ENCODE measurements at places on chromosomes 7 and 10.

GRCh38 chr10:70048030-70048723 is 4.5 kb upstream of the MACROH2A2 start:
- DNase-seq = no peak

- DNase-seq = no peak
Observed at GRCh38 chr7:149860821-149861727, 12.7 kb upstream of the ATP6V0E2 start.

DNA sequence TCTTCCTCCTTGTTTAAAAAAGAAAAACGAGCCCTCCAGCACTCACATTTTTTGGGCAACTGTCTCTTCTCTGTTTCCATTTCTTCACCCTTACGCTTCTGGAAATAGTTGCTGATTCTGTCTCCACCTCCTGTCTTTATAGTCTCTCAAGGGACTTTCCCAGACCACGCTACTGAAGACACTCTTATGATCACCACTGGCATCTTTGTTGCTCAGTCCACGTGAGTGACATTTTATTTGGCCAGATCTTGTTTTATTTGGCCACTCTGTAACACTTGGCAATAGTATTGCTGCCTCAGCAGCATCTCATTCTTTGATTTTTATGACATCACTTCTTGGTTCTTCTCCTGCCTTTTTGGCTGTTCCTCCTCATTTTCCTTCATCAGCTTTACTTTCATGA is 21.6 kb upstream of the NME8 start:
- no peak for DNase-seq

- DNase-seq = no peak
Observed at GRCh38 chr7:24965831-24966708, 13.9 kb downstream of the OSBPL3 start.

- no peak for DNase-seq
Observed at GRCh38 chr7:71137479-71137878, 5.5 kb downstream of the GALNT17 start.

DNA sequence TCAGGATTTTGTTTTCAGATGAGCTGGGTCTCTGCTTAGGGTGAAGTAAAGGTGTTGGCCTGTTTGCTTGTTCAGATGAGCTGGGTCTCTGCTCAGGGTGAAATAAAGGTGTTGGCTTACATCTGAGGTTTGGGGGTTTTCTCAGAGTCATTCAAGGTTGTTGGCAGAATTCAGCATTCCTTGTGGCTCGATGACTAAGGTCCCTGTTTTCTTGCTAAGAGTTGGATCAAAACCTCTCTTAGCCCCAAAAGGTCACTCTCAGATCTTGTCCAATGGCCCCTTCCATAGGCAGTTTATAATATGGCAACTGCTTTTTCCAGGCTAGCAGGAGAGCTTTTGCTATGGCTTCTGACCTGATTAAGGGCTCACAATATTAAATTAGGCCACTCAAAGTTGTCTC is 106.6 kb downstream of the ADAM22 start:
- DNase-seq = peak; percentile 19

DNA sequence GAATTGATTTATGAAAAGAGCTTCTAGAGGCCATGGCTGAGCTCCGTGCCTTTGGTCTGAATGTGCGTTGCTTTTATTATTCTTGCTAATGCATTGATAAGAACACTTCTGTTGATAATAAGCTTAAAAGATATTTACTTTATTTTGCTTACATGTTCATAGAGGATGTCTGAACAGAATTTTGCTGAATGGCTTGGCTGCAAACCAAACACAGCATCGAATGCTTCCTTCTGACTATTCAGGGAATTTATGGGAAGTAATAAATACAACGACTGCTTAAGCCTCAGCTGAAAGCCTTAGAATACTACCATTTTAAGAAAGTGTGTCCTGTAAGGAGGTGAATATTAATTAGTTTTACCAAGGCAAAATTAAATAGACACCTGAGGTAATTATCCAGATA is 643.5 kb upstream of the POT1 start:
- no peak for DNase-seq

- no peak for DNase-seq
Observed at GRCh38 chr7:82559193-82559805, 115.7 kb upstream of the CACNA2D1 start.

- no peak for DNase-seq
Observed at GRCh38 chr10:16436367-16436757, 448 bp upstream of the PTER start.

DNA sequence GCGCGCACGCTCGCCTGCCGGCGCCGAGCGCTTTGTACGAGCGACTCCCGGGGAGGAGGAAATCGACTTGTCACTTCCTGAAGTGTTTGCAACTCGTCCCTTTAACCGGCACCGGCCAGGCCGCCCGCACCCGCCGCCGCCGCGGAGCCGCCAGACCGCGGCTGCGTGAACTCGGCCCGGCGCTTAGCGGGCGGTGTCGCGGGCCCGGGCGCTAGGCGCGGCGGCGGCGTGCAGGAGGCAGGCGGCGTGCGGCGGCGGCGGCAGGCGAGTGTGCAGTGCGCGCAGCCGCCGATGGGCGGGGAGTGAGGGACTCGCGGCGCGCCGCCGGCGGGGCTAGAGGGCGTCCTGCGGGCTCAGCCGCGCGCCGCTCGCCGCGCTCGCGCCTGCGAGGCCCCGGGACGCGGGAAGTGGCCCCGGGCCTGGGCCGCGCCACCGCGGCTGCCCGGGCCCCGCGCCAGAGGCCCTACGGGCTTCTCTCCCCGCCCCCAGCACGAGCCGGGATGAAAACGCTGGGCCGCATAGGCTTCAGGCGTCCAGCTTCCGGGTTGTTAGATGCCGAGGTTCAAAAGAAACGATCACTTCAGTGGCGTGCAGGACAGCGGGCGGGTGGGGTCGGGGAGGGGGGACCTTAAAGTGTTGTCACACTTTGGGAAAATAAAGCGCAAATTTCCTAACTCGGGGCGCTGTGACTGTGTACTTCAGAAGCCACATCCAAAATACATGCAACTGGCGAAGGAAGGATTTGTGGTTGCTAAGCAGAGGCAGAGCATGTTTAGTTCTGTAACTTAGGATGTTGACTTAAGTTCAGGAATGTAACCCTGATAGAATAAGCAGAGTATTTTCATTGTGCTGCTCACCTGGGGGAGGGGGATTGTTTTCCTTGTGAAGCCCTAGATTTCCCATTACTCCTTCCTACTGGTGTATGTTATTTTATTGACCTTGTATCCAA is at the start of gene FAM53B:
FAM53B (minus strand) TSS at position 277 of the 949 bp plus-strand sequence. CDS start 37,665 bp downstream, outside the sequence.
- no peak for DNase-seq

GRCh38 chr7:69864822-69865221 is 266.5 kb downstream of the AUTS2 start:
- no peak for DNase-seq

GRCh38 chr7:151249732-151250072 is 1.2 kb upstream of the SMARCD3 start:
- DNase-seq = no peak

GRCh38 chr10:95333997-95334804 is 43.4 kb upstream of the PDLIM1 start:
- no peak for DNase-seq

DNA sequence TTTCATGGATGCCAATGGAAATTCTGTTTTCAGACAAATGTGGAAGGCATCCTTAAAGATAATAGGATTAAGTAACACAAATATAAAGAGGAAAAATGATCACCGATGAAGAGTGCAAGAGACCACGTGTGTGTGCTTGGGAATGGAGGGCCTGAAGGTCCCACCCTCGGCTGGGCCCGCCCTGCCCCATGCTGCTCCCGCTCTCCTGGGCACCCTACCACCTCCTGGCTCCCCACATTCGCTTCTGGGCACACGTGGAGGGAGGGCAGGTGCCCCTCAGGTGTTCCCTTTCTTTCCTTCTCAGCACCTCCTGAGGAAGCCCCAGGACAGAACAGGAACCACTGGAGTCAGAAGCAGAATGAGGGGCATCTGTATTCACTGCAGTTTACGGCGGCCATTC is 367.6 kb downstream of the DNAJB6 start:
- no peak for DNase-seq

- DNase-seq = no peak
Observed at GRCh38 chr10:21181451-21181850, 284.3 kb upstream of the NEBL start.

- DNase-seq = no peak
Observed at GRCh38 chr7:116950889-116951351, 2.4 kb upstream of the ST7 start.

- no peak for DNase-seq
Observed at GRCh38 chr7:47488201-47488968, 93.5 kb downstream of the TNS3 start.

DNA sequence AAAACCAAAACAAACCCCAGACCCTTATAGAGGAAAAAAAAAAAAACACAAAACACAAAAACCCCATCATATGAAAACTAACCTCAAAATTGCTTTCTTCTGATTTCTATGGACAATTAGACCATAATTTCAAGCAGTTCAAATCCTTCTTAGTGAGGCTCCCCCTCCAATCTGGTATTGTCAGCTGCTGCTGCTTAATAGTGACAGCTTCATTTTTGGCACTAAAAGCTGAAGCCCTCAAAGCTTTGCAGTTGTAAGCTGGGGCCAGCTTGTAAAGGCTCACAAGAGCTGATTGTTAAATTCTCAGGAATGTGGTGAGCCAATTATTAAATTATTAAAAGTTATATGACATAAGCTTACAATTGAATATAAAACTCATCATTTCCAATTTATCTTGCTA is 21.9 kb downstream of the ATXN7L1 start:
- no peak for DNase-seq

DNA sequence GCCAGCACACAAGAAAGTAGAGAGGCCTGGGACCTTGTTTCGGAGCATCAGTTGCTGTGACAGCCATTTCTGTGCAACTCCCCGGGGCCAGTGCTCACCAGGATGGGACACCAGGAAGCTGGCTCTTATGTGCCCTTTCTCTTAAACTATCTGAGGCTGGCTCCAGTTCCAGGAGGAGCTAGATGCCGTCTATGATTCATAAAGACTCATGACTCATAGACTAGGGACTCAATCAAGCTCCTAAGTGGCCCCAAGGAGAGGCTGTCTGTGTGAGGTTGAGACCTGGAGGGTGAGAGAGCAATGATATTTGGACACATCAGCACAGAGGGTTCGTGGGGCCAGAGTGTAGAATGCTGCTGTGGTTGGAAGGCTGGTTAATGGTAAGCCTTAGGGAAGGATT is 580.1 kb downstream of the CCSER2 start:
- DNase-seq = no peak

- no peak for DNase-seq
Observed at GRCh38 chr7:131007439-131008330, 273.7 kb upstream of the KLF14 start.

GRCh38 chr7:31934551-31934950 is 135.7 kb downstream of the PDE1C start:
- no peak for DNase-seq

GRCh38 chr10:103739039-103739764 is 116.2 kb downstream of the SH3PXD2A start:
- no peak for DNase-seq

DNA sequence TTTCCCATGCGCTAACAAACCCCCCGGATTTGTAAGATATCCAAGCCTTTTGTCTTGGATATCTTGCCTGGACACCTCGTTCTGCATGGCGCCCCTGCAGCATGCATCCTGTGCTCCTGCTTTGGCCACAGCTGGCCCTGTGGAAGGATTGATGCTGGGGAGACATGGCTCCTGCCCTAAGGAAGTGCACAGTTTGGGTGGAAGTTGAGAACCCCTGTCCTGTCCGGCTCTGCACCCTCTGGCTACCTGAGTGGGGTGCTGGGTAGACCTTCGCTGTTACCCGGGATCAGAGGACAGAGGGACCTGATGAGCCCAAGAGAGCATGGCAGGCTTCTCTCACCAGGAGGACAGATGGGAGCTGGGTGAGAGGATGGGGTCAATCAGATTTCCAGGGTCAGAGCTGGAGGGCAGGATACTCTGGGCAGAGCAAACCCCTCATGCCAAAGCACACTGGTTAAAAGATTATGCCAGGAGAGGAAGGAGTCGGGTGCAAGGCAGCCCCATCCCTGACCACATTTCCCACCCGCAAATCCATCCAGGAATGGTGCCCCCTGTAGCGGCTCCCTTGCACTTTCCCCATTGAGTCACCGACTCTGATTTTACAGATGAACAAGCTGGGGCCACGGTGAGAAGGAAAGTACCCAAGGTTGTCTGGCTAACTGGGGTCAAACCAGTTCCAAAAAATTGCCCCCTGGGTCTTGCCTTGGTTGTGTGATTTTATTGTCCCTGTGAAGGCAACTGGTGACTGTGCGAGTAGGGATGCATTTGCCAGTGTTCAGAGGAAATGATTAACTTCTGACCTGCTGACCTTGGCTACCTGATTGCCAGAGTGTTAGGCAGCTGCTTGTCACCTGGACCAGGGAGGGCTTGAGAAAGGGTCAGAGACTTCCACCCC is 290.1 kb upstream of the ZMIZ1 start:
- no peak for DNase-seq

DNA sequence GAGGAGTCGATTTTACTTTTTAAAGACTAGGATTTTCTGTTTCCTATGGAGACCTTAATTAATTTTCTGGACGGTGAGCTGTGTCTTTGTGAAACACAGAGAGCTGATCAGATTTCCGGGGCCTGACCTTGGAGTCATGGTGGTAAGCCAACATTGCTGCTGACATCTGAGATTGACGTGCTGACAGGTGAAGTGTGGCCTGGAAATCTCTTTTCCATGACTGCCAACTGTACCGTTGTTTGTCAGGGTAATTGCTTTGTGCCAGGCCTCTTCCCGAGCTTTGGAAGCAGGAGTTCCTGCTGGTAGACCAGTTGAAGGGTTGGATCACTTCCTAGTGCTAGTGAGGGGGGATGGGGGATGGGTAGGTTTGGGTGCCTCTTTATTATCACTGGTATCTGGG is 71.2 kb downstream of the ADRA2A start:
- no peak for DNase-seq

DNA sequence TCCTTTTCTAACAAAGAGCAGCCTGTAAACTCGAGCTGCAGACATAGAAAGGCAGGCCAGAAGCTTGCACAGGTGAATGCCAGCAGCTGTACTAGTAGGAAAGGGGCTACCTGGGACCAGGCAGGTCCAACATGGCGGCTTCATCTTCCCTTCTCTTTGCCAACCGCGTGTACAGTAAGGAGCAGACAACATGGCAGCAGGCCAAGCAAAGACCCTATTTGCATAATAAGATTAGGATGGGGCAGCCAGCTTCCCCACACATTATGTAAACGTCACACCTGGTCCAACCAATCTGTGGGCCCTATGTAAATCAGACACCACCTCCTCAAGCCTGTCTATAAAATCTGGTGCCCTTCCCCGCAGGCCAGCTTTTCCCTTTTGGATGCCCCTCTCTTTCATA is 1186.5 kb upstream of the AUTS2 start:
- DNase-seq = no peak

DNA sequence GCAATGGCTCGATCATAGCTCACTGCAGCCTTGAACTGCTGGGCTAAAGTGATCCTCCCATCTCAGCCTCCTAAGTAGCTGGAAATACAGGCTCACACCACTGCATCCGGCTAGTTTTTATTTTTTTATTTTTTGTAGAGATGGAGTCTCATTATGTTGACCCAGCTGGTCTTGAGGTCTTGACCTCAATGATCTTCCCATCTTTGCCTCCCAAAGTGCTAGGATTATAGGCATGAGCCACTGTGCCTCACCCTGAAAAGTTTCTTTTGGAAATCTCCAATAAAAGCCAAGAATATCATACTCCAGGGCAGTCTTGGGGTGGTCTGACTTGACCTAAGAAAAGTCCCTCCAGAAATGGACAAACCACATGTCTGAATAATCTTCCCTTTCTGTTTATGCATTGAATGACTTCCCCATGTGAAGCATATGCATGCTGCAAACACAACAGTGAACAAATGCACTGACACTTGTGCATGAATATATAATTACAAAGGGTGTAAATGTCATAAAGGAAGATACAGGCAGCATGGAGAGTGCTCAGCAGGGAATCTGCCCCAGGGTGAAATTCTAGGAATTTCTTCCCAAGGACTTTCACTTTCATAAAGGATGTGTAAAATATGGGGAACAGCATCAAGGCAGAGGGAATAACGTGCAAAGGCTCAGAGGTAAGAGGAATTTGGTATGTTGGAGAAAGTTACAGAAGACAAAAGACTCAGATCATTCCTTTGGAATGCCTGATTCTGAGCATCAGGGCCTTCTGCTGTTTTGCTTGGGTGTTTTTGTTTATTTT is 142.4 kb upstream of the LYZL1 start:
- DNase-seq = no peak
